ENCODE measurements at places on chromosomes 2 and 18.

DNA sequence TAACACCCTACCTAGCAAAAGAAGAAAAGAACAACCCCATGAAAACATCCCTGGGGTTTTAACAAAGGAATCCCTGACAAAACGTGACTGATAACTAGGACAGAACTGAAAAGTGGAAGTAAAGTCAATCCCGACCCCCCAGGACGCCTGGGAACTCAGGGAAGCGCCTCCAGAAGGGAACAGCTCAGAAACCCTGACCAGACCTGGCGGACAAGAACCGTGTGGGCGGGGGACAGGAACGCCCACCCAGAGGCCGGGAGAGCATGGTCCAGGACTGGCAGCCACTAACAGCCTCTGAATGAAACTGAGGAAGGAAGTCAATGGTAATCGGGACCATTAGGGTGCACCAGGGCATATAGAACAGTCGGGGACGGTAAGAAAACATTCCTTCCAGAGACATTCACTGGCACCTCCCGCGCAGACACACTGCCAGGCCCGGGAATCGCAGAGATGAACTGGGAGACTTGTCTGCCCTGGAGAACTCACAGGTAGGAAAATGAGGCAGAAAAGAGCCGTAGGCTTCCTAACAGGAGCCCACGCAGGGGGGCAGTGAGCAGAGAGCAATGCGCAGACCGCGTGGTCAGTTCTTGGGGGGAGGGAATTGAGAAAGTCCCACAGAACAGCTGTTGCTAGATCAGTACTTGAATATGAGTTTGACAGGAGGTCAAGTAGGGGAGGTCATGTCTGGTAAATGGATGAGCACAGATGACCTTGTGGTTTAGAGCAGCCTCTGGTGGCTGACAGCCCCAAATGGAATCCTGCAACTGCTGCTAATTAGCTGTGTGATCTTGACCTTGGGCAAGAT lies 1.3 kb upstream of the TBC1D8 start:
- DNase-seq = no peak

- no peak for DNase-seq
Observed at GRCh38 chr2:145186303-145186702, 666.4 kb upstream of the ZEB2 start.

DNA sequence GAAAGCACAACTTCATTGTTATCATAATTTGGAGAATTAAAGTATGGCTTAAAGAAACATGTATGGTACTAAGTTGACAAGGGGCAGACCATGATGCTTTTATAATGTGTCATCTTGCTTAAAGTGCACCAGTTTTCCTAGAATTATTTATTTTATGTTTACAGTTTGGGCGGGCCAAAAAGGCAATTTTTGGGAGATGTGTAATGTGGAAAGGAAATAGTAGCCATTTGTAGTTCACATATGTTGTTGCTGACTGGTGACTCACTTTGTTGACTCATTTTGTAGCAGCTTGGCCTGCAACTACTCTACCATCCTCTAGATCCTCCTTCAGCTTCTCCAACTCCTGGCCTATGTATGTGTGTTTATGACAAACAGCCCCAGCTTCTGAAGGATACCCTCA lies 7.7 kb downstream of the ZSCAN30 start:
- peak; percentile 73 for DNase-seq

GRCh38 chr2:238640486-238640885 lies 207.4 kb upstream of the TWIST2 start:
- no peak for DNase-seq

- no peak for DNase-seq
Observed at GRCh38 chr2:196233805-196234475, 62.6 kb upstream of the STK17B start.

- no peak for DNase-seq
Observed at GRCh38 chr2:127957240-127957639, 70.6 kb downstream of the SAP130 start.

GRCh38 chr18:32802591-32803451 lies 30.0 kb upstream of the KLHL14 start:
- DNase-seq = no peak

- DNase-seq = no peak
Observed at GRCh38 chr2:171365778-171366177, 68.0 kb downstream of the METTL8 start.

DNA sequence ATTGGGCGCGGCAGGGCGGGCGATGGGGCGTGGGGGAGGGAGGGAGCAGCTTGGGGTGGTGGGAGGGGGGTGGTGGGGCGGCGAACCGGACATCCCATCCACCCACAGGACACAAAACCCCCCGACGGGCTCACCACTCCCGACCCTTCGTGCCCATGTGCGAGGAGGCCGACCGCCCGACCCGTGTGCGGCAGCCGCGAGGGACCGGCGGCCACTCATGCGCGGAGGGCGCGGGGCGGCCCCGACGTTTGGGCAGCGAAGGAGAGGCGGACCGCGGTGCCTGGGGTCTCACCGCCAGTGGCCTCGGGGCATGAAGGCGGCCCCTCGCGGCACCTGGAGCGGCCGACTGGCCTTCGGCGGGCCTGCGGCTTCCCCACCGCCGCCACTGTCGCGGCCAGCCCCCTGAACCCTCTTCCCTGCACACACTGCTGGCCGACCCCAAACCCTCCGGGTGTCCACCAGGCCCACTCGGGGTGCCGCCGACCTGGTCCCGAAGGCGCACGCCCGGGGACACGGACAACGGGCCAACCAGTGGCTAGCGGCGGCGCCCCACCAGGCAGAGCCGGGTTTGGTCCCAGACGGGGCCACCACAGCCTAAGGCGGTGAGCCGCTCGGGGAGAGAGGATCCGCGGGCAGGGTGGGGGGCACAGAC lies 94.6 kb upstream of the ANKRD30BL start:
- DNase-seq = no peak

- no peak for DNase-seq
Observed at GRCh38 chr2:224875153-224875552, 159.0 kb upstream of the CCDC195 start.

DNA sequence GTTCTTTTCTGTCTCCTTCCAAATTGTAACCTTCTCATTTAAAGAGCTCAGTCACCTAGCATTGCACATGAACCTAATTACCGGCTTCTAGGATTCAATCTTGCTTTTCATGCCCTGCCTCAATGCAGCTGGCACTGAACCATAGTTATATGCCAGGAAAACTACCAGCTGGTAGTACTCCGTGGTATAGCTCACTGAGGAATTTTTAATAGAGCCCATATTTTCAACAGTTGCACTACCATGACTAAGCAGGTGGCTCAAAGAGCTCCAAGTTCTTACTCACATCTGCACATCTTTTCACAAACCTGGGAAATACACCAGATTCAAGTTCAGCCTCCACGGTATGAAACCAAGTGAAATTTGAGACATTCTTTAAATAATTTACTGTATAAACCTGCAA lies 363.5 kb downstream of the GRB14 start:
- DNase-seq = no peak
